ENCODE measurements at places on chromosomes 12 and 14. TPM values are rescaled to one million over a fixed set of nuclear protein-coding genes. Genes with fewer than 3 reads are reported as not detected.

RAD52 gene
- total RNA-seq, result 9.6 TPM

ASCL4 gene
- total RNA-seq, result not detected

TAS2R8 gene
- total RNA-seq, result not detected

LRRC23 gene
- total RNA-seq, result 17.2 TPM

B3GNT4 gene
- 0.55 TPM for total RNA-seq

ZNF219 gene
- 28.9 TPM for total RNA-seq

SYNJ2BP gene
- total RNA-seq, result 8.9 TPM

CDC42BPB gene
- total RNA-seq, result 73.8 TPM

PRB2 gene
- not detected for total RNA-seq

KCNH3 gene
- total RNA-seq, result 1.2 TPM

CLEC9A gene
- not detected for total RNA-seq

AMDHD1 gene
- 1.9 TPM for total RNA-seq

TSFM gene
- 64.0 TPM for total RNA-seq

ANKRD33 gene
- not detected for total RNA-seq

KRT83 gene
- 7.2 TPM for total RNA-seq

GYS2 gene
- not detected for total RNA-seq

GPR135 gene
- 1.1 TPM for total RNA-seq
